IMR-90 (cell line): ENCODE measurements at places on chromosomes 12 and 14. TPM values are rescaled to one million over a fixed set of nuclear protein-coding genes. Genes with fewer than 3 reads are reported as not detected.
A peak's percentile ranks its signal among the peaks of the same experiment; 100 is the strongest.

The LHX5 gene
- polyA plus RNA-seq: not detected in 2 replicates

- no peak for DNase-seq
Measured at GRCh38 chr12:110355073-110355472, 48.4 kb downstream of the ANAPC7 start.

DNA sequence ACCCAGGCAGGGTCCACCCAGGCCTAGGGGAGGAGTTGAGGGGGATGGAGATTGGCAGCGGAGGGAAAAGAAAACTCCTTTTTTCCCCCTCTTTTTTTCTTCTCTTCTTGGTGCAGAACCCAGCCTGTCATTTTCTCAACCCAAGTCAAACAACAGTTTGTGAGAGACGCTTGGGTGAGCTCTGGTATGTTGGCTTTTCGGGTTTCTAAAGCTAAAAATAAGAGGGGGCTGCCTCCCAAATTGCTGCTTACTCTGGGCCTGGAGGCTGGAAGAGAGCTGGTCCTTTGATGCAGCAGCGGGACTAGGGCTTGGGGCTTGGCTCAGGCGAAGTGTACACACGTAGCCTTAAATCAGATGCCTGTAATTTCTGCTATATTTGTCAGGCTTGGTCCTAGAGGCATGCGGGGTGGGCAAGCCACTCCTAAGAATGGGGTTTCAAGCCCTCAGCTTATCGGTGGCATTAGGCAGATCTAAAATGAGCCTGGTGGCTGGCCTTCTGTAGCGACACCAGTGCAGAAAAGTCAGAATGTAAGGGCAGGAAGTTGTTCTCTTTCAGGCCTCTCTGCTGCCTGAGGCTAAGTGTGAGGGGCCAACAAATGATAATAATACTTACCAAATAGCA lies 816 bp upstream of the SLC8A3 start:
- DNase-seq: no peak

- DNase-seq: peak; percentile 65
Measured at GRCh38 chr12:12201274-12201758, 65.5 kb downstream of the LRP6 start.

GRCh38 chr12:112353393-112353792 lies 28.8 kb downstream of the HECTD4 start:
- peak; percentile 44 for DNase-seq

DNA sequence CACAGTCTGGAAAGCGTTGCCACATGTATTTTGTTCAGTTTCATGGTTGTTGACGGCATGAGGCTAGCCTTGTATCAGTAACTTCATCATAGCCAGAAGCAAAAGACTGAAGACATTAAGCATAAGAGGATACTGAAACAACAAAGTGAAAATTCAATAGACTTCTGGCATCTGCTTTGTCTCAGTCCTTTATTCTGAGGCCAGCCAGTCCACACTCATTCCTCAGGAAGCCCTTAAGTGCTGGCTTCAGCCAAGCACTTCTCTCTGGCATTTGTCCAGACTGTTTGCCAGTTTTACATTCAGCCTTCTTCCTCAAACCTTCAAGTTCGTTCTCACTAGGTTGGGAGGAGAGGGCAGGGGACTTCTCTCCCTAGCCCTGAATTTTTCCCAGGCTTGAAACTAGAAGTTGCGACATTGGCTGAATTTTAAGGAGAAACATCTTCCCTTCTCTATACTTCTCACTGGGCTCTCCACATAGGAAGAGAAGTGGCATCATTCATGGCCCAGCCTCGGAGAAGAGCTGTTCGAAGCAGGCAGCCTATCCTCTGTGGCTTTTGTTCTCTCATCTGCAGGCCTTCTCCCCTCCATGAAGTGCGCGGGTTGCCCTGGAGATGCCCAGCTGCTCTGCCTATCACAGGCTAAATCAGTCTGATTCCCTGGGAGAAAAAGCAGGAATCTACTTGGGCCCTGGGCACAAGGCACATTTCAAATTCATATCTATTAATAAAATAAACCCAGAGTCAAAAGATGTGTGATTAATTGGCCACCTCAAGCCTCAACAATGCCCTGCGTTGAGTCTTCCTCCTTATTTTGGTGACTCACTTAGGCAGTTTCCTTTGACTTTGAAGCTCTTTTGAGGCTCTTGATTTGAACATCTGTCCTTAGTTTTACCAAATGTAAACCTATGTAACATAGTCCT lies 130.9 kb upstream of the PLEKHA5 start:
- DNase-seq: peak; percentile 89

DNA sequence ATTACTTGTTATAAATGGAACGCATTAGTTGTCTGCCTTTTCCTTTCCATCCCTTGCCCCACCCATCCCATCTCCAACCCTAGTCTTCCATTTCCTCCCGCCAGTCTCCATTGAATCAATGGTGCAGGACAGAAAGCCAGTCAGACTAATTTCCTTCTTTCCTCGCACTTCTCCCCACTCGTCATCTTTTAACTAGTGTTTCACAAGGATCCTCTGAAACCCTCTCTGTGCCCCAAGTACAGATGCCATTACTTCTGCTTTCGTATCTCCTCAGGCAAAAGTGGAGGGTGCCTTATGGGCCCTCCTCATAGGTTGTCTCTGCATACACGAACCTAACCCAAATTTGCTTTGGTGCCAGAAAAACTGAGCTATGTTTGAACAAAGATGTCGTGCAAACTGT lies 4.2 kb downstream of the DAZAP2 start:
- no peak for DNase-seq

The OR4E2 gene
- polyA plus RNA-seq: not detected in 2 replicates
